Ascending aorta (tissue), 2 donors: ENCODE measurements at places on chromosomes 7 and 10. TPM values are rescaled to one million over a fixed set of nuclear protein-coding genes. Genes with fewer than 3 reads are reported as not detected.

DNA sequence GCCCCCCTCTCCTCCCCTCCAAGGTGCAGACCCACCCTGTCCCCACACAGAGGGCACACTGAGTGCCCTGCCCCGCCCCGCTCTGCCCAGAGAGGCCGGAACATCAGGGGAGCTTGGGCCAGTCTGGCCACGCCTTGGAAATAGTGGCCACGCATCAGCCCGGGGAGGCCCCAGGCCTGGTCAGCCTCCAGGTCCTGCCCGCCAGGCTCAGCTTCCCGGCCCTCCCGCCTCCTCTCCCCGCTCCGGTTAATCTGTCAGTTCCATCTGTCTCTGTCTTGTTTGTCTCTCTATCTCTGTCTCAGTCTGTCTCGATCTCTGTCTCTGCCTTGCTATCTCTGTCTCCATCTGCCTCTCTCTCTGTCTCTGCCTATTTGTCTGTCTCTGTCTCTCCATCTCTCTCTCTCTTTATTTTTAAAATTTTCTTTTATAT, 28.9 kb upstream of the TNRC18 start:
- no peaks in the 10 kb centered on the region for H3K36me3 ChIP-seq
- peaks cover 6% of the 10 kb centered on the region for H3K4me1 ChIP-seq
- H3K27ac ChIP-seq = no peak overlapping the region
- DNase-seq = no peak
- H3K27me3 ChIP-seq = no peaks in the 10 kb centered on the region

DNA sequence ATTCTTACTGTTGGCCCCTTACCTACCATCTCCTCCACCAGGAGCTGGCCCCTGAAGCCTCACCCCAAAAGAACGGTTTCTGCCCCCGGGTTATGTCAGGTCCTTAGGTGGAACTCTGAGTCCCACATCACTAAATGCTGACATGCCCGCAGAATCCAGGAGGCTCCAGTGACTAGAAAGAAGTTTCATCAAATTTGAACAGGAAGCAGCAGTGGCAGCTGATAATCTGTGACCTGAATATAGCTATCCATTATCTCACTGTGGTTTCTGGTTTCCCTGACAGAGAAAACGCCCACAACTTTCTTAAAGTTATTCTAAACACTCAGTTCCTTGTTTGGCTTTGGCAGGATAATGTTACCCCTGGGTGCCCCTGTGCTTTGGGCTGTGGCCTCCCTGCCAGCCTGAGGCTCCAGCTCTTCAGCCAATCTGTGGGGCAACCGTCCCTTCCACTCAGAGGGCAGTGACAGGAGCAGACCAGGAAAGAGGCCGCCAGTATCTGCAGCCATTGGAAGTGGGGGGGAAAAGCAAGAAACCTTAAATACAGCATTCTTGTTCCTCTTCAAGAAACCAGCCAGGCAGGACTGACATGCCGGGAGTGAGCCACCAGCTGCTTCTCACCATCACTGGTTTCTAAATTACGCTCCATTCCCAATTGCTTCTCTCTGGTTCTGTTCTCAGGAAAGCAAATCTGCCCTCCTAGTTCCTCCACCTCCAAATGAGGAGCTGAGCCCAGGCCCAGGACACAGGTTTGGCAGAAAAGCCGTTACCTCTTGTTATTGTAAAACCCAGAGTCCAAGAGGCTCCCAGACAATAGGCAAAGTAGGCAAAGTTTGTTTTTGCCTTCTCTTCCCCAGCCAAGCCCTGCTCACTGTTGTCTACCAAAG, 41.2 kb upstream of the VCL start:
- no peaks in the 10 kb centered on the region for H3K27me3 ChIP-seq
- H3K4me1 ChIP-seq = no peaks in the 10 kb centered on the region
- peak overlapping the region; percentile 74 for H3K27ac ChIP-seq
- no peak for DNase-seq

GRCh38 chr7:40608321-40609075, 473.7 kb downstream of the SUGCT start:
- DNase-seq = no peak
- H3K36me3 ChIP-seq = no peaks in the 10 kb centered on the region
- H3K27me3 ChIP-seq = no peaks in the 10 kb centered on the region
- H3K4me3 ChIP-seq = no peak overlapping the region
- H3K27ac ChIP-seq = no peak overlapping the region

PODXL gene
- 141 TPM for total RNA-seq

SLC18A3 gene
- total RNA-seq = not detected

DNA sequence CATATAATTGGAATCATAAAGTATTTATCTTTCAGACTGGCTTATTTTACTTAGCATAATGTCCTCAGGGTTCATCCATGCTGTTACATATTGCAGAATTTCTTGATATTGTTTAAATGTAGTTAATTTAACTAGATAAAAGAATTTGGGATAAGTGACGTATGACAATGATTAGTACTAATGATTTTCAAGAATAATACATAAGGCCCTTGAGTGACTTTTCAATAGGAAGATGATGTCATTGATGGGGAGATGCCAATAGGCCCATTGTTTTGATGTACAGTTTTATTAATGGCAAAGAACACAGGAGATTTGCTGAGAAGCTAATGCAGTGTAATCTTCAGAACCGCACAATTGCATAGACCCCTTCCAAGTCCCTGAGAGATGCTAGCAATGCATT, 537.4 kb upstream of the PHF14 start:
- no peaks in the 10 kb centered on the region for H3K4me1 ChIP-seq
- DNase-seq = no peak
- H3K27me3 ChIP-seq = no peaks in the 10 kb centered on the region
- H3K4me3 ChIP-seq = no peak overlapping the region
- H3K36me3 ChIP-seq = no peaks in the 10 kb centered on the region
- no peak overlapping the region for H3K27ac ChIP-seq

NUTM2E gene
- total RNA-seq = not detected
